Sigmoid colon (tissue), 7 donors: ENCODE measurements at places on chromosomes 2 and 18. TPM values are rescaled to one million over a fixed set of nuclear protein-coding genes. Genes with fewer than 3 reads are reported as not detected.

Gene EMILIN2
- 12.0 TPM for total RNA-seq

Gene KLHL41
- 1.6 TPM for total RNA-seq

Gene DCDC2C
- total RNA-seq = 0.33 TPM

Gene MAB21L4
- total RNA-seq = not detected

GRCh38 chr2:10909996-10910341 is 1.8 kb upstream of the KCNF1 start:
- no peak overlapping the region for H3K4me3 ChIP-seq
- H3K27me3 ChIP-seq = peaks cover 29% of the 10 kb centered on the region
- H3K27ac ChIP-seq = no peak overlapping the region
- H3K4me1 ChIP-seq = peaks cover 7% of the 10 kb centered on the region
- no peaks in the 10 kb centered on the region for H3K36me3 ChIP-seq

GRCh38 chr18:67261931-67262552 is 254.5 kb downstream of the DSEL start:
- H3K27ac ChIP-seq = no peak overlapping the region
- no peaks in the 10 kb centered on the region for H3K4me1 ChIP-seq
- no peak for DNase-seq
- H3K36me3 ChIP-seq = no peaks in the 10 kb centered on the region
- no peaks in the 10 kb centered on the region for H3K27me3 ChIP-seq

DNA sequence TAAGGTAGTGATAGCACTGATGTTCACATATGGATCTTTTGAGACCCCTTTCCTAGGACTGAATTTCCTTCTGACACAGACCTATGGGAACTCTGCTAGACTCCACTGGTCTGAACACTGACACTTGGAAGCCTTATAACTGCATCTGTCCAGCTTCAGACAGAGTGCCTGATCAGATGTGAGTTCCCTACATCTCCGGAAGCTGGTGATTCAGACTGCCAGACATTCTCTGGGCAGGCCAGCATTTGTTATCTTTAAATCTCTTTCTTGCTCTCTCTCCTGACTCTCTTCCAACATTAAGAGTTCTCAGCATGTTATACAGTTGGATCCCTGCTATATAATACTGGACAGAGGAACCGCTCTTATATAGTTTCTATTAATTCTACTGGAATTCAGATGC is 408.5 kb downstream of the ZEB2 start:
- no peak for DNase-seq
- no peak overlapping the region for H3K27ac ChIP-seq
- no peak overlapping the region for H3K4me3 ChIP-seq
- H3K4me1 ChIP-seq = no peaks in the 10 kb centered on the region
- no peaks in the 10 kb centered on the region for H3K36me3 ChIP-seq
- no peaks in the 10 kb centered on the region for H3K27me3 ChIP-seq

- H3K27me3 ChIP-seq = peaks cover 1% of the 10 kb centered on the region
- no peaks in the 10 kb centered on the region for H3K4me1 ChIP-seq
- DNase-seq = no peak
- H3K4me3 ChIP-seq = no peak overlapping the region
These were observed 309.5 kb downstream of the FBXO15 start for GRCh38 chr18:73838107-73838506.

- no peaks in the 10 kb centered on the region for H3K36me3 ChIP-seq
- no peaks in the 10 kb centered on the region for H3K27me3 ChIP-seq
- no peak overlapping the region for H3K4me3 ChIP-seq
- H3K27ac ChIP-seq = no peak overlapping the region
- no peaks in the 10 kb centered on the region for H3K4me1 ChIP-seq
These were observed 125.0 kb downstream of the CACNB4 start for GRCh38 chr2:151973901-151974199.
